ENCODE measurements at places on chromosomes 3 and 15. TPM values are rescaled to one million over a fixed set of nuclear protein-coding genes. Genes with fewer than 3 reads are reported as not detected.
A peak's percentile ranks its signal among the peaks of the same experiment; 100 is the strongest.

B3GALNT1 gene
- not detected for total RNA-seq

PRKAR2A gene
- 38.5 TPM for total RNA-seq

ST6GAL1 gene
- total RNA-seq = 62.1 TPM

ZMAT3 gene
- total RNA-seq = 11.4 TPM

TMEM266 gene
- total RNA-seq = 0.04 TPM

ALS2CL gene
- total RNA-seq = not detected

DNA sequence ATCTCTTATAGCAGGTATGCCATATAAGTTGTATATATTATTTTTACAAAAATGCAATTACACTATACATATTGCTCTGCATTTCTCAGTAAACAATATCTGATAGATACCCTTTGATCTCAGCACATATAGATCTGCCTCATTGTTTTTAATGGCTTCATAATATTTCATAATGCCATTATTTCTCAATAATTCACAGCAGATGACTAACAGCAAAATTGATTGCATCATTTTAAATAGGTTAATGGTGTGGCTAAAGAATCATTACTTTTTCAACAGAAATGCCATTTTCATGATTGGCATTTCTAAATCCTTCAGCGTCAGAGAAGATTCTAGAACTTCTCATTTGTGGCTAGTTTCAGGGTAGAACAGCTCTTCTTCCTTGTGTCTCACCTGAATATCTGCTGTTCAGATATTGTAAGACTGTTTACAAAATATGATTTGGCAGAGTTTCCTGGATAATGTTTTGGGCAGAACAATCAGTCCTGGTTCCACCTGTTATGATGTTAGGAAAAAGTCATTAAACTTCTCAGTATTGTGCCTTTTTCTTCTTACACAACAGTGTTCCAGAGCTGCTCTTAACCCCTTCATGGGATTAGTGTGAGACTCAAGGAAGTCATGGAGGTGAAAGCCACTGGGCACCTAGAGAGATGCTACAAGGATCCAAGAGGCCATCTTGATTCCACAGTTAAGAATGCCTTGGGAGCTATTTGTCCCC lies 397.6 kb upstream of the THBS1 start:
- no peak for DNase-seq

DNA sequence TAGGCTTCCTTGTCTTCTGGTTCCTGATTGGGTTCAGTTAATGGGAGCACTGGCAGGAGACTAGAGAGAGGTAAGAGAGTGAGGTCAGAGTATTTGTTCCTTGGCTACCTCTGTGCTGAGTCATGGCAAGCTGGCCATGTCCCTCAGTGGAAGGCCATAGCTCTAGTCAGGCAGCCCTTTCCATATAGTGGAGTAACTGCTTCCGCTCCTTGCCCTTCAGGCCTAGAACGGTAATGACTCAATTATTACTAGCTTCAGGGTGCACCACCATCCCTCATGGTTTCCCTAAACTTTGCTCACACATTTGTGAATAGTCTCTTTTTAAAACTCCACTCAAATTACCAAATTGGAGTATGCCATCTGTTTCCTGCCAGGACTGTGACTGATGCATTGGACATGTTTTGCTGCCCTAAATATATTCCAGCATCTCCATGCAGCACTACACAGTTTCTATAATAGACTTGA lies 10.5 kb upstream of the ANO10 start:
- DNase-seq = no peak

DNA sequence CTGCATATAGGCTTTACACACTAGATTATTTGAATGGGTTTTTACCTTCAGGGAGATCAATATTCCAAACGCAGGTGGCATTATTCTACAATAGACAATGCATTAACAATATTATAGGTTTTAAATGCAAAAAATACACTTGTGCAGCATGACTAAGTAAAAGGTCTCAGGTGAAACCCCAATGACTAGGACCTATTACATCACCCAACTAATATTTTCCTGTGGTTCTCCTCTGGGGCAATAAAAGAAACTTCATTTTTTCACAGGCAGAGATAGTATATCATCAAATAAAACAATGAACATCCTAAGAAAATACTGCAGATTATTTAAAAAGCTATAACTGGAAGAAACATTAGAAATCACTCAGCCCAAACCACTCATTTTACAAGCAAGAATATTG lies 375.3 kb downstream of the ROBO1 start:
- no peak for DNase-seq

- DNase-seq = no peak
Observed at GRCh38 chr3:98530676-98531075, 1.1 kb upstream of the GPR15 start.

DNA sequence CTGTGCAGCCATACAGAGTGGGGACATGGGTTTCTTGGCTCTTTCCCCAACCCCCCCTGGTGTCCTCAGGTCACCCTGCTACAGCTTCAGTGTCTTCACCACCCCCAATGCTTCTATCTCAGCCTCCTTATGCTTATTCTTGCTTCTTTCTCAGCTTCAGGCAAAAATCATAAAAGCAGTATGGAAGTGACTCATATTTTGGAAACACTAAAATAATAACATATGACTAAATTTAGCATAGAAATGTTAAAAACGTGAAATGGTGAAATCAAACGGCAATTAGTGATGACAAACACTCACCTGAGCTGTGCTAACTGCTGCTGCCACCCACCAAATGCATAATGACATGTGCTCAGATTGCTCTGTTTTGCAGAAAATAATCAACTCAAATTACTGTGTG lies 475.2 kb upstream of the EPHA3 start:
- no peak for DNase-seq

DNA sequence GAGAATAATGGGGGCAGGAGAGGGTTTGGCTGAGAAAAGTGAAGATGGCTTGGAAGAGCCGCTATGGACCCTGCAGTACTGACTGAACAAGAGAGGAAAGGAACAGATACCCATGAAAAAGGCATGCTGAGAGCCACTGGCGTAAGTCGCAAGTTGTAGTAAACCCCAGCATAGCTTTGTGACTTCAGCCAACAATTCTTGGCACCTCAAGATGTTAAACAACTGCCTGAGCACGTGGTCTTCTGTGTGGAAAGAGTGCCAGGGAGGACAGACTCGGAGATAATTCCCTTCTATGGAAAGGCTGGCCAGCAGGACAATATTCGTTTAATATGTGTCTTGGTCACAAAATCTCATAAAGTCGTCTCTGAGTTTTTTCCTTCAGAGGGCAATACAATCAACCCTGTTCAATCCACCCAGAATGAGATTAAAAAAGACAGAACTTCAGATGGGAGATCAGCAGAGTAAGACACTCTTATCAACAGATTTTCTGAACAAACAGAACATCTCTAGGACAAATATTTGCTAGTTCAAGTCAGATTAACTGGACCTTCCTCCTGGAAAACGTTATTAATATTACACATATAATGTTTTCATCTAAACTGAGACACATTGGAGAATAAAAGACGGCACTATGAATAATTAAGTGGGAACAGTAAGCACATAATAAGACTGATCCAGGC lies 49.2 kb downstream of the NEK10 start:
- DNase-seq = no peak

DNA sequence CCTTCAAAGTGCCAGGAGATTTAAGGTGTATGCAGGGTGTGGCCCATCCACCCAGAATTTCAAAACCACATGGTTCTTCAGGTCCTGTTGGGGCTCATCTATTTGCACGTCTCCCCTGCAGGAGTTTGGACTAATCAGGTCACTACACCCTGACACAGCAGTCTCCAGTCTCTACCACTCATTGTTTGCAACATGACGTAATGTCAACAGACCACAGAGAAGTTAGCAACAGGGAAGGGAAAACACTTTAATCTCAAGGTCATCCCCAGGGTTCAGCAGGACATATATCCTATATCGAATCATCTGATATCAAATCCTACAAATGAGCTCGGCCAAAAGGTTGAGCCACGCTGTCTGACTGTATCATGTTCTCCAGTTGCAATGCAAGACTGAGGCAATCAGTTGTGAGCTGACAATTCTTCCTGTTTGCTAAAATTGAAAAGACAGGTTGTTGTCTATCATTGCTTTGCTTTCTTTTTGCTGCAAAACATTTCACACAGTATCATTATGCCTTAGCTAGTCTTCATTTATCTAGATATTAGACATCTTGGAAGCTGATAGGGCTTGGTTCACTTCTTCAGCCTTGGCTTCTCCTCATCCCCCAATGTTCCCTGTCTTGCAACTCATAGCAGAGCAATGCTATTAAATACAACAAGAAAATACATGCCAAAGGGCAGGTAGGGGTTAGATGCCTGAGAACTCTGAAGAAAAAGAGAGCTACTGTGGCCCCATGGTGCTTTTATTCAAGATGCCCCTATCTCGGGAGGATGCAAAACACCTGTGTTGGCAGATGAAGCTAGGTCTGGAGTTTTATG lies 13.4 kb upstream of the LEKR1 start:
- peak; percentile 82 for DNase-seq

GRCh38 chr3:117433427-117433826 lies 723.8 kb downstream of the TUSC7 start:
- no peak for DNase-seq

- no peak for DNase-seq
Observed at GRCh38 chr3:41652506-41652905, 309.4 kb downstream of the ULK4 start.

DNA sequence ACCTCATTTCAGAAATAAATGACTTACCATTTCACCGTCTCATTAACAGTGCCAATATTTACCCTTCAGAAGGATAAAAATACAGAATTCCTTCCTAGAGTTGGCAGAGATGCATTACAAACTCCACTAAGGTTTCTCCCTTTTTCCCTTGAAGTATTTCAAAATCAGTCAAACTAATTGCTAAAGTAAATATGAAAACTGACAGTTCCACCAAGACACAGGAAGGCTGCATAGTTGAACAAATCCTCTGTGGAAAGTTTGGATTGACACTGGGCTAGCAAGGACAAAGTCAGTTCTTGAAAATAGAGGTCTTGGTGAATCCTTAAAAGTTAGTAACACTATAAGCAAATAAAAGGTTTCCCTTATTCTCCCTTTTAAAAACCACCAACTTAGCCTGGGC lies 34.5 kb downstream of the DCP1A start:
- peak; percentile 44 for DNase-seq

DNA sequence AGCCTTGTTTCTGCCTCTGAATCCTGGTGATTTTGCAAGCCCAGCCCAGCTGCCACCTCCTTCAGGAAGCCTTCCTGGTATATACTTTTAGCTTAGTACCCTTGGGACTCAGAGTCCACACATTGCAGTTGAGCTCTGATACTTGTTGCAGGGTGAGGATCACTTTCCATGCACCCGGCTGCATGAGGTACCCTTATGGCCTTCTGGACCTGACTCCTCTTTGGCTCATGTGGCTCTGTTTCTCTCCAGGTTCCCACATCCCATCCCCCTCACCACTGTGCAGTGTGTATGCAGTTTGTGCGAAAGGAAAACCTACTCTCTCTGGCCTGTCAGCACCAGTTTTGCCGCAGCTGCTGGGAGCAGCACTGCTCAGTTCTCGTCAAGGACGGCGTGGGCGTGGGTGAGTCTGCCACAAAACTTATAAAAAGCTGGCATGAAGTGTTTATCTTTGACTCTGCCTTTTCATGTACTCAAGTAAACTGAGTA lies 23.1 kb upstream of the P4HTM start:
- no peak for DNase-seq

DNA sequence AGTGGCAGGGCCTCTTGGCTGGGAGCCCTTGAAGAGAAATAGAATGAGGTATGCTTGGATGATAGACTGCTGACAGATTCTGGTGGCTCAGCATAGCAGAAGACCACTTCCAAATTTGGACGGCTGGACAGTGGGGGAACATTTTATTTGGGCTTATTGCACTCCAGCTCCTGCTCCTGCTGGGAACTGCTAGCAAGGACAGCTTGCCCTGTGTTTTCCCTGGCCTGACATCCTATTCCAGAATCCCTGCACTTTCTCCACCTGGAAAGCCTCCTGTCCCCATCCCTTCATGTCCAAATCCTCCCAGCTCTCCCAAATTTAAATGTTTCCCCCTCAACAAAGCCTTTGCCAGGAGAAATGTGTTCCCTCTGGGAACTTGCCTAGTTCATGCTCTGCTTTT lies 9.8 kb upstream of the COLQ start:
- DNase-seq = no peak

DNA sequence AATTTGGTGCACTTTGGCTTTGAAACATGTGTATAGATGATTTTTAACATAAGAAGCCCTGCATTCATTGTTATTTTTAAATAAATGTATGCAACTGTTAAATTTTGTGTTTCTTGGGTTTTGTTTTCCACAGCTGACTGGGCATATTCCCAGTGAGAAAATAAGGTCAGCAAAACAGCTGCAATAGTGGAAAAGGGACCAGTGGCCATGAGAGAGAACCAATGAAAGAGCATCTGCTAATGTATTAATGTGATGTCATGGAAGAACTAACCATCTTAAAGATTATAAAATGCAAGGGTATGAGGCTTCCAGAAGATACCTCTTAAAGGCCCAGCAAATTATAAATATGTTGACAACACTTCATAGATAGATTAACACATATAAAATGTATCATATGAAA lies 31.0 kb upstream of the KBTBD12 start:
- no peak for DNase-seq

DNA sequence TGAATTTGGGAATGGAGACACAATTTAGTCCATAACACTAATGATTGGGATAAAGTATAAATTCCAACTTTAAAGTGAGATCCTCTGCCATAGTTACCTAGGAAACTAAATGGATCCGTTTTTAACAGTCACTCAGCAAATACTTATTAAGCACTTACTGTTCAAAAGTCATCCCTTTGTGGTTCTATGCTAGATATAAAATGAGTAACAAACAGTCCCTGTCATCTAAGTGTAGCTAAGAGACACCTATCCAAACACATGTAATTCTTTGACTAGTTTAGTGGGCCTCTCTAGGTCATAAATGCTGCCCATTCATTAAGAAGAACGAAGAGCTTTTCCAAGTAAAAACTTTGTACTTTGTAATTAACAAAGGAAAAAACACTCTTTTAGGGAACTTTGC lies 244.2 kb upstream of the CDIN1 start:
- no peak for DNase-seq

DNA sequence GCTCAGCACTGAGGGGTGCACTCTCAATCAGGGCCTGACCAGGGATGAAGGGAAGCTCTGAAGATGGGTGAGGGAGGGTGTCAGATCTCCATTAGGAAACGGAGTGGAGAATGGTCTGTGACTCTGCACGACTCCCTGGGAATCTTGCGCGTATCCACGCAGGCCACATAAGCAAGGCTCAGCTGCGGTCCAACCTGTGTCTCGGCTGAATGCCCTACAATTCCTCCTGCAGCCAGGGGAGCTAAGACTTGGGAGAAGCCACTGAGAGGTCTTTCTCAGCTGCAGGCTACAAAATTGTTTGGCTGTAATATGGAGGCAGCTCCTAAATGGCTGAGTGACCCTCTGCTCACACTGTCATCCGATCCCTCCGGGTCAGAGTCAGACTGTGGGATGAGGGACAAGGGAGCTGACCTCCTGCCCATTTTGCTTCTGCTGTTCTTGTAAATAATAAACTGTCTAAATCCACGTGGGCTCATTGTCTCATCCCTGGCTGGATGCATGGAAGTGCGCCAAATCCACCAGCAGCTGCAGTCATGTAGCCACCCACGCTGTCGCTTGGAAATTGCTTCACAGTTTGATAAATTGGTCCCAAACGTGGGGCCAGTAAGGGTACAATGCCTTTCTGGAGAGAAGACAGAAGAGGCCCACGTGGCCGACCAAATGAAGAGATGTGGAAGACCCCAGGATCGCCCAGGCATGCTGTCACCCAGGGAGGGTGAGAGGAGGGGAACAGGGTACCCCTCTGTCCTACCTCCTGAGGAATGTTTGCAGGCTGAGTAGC lies 30.5 kb downstream of the ALS2CL start:
- DNase-seq = no peak

Data from HepG2 (cell line).